ENCODE measurements at places on chromosomes 16 and 17. TPM values are rescaled to one million over a fixed set of nuclear protein-coding genes. Genes with fewer than 3 reads are reported as not detected.

BRICD5 gene
- total RNA-seq, result 0.36 TPM

KRT40 gene
- total RNA-seq, result not detected

NUPR1 gene
- total RNA-seq, result 64.4 TPM

MAF gene
- 27.2 TPM for total RNA-seq

TBC1D3K gene
- total RNA-seq, result not detected

SLC16A6 gene
- total RNA-seq, result 14.4 TPM

PIK3R5 gene
- 0.88 TPM for total RNA-seq

CMTM4 gene
- 13.1 TPM for total RNA-seq

UTP4 gene
- 30.2 TPM for total RNA-seq

MEIOC gene
- not detected for total RNA-seq

COL1A1 gene
- total RNA-seq, result 42.7 TPM

DNA sequence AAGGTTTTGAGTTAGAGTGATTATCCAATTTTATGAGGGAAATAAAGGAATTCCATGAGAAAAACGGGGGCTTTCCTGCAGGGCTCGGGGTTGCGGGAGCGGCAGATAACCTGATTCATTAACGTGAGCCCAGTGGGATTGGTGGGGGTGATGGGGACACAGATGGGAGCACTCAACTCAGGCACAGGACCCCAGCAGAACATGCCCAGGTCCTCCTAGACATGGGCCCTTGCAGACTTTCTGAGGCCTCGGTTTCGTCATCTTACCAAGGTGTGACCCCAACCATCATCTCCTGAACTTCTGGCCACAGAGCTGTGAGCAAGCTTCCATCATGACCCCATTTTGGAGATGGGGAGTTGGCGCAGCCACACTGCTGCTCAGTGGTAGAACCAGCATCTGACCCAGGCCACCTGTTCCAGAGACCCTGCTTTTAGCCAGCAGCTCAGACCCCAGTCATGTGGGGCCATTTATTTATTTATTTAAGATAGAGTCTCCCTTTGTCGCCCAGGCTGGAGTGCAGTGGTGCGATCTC is 22.3 kb downstream of the CARHSP1 start:
- ATAC-seq, result no peak

- ATAC-seq, result peak; percentile 88
Measured at GRCh38 chr17:42632949-42633444, 23.5 kb downstream of the TUBG1 start.

DNA sequence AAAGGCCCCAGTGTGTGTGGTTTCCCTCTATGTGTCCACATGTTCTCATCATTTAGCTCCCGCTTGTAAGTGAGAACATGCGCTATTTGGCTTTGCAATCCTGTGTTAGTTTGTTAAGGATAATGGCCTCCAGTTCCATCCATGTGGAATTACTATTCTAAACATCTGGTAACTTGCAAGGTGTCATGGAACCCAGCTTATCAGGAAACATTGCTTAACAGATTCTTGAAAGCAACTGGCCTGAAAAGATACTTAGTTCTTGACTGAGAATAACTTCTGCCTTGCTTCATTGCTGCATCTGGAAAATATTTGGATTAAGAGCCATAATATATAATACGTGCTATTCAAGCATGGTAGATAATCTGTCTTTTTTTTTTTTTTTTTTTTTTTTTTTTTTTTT is 27.8 kb downstream of the PAFAH1B1 start:
- ATAC-seq, result no peak

DNA sequence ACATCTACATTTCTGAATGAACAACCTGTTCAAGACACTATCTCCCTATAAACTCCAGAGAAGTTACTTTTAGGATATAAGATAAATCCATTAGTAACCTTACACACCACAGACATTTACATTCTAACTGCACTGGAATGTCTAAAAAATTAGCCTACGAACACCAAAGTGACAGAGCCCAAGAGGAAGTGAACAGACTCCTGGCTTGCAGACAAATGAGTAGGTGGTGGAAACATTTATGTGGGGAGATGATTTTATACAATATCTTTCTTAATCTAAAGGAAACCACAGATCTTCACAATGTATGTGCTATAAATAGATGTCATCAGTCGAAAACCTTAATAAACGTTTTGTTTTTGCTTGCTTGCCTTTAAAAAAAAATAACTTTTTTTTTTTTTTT is 18.8 kb downstream of the ZNF652 start:
- no peak for ATAC-seq

- ATAC-seq, result no peak
Measured at GRCh38 chr17:59508999-59509625, 56.3 kb upstream of the DHX40 start.

- ATAC-seq, result peak; percentile 72
Measured at GRCh38 chr17:73091770-73092522, 542 bp downstream of the SLC39A11 start.

GRCh38 chr16:732936-733335 is 6.0 kb downstream of the HAGHL start:
- ATAC-seq, result no peak

DNA sequence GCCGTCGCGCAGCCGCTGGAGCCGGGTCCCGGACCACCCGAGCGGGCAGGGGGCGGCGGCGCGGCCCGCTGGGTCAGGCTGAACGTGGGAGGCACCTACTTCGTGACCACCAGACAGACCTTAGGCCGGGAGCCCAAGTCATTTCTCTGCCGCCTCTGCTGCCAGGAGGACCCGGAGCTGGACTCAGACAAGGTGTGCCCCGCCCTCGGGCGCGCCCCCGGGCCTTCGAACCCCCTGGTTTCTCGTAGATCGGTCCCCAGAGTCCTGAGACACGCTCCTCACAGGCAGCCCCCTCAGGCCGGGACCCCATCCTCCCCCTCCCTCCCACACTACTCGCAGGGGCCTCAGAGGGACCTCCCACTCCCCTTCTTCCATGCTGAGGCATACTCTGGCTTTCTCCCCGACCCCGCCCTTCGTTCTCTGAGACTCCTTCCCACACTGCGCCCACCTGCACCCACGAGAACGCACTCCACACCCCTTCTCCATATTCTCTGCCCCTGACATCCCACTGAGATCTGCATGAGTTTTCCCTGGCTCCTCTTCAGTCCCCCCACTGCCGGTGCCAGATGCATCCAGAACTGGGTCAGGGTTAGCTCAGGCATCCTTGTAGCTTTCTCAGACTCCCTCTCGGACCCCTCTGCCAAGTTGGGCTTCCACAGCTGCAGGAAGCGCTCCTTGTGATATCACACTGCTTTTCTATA is 523 bp downstream of the KCTD2 start:
- ATAC-seq, result peak; percentile 3

DNA sequence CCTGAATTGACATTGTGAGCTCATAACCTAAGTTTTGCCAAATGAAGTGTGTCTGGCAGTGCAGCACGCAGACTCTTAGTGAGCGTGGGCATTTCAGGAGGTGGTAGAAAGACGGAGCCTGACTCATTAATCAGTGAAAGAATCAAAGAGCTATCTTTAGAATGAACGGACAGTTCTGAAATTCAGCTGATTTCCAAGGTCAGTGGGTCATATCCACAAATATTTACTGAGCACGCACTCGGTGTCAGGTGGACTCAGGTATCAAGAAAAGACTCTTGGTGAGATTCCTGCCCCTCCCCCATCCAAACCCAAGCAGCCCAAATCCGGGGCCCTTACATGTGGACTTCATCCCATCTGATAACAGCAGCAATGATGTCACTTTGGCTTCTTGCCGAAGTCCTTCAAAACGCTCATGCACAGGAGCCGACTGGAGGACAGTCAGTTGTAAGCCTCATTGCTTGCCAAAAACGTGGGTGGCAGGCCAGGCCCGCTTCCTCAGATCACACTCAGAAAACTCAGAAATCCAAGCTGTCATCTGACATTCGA is 185.8 kb downstream of the HS3ST3A1 start:
- ATAC-seq, result no peak

DNA sequence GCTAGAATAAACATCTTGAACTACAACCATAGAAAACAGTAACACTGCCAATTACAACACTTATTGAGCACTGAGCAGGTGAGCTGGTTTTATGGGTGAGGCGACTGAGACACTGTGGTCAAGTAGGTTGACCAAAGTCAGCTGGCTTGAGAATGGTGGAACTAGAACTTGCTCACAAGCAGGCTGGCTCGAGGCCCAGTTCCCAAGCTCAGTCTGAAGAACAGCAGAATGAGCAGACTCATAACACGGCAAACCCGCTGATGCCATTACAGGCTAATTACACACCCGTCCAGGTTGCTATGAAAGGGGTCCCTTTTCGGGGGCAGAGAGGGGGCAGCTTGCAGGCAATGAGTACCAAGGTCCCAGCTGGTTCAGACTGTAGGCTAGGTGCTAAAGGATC is 6.5 kb downstream of the ZZEF1 start:
- ATAC-seq, result no peak

- no peak for ATAC-seq
Measured at GRCh38 chr16:86566601-86566965, at the start of gene FOXC2. Gene FOXC2 (plus strand): TSS chr16:86566829. CDS start chr16:86567336, 507 bp downstream.

- ATAC-seq, result peak; percentile 6
Measured at GRCh38 chr16:2776500-2777139, 460 bp downstream of the ELOB start.

- ATAC-seq, result no peak
Measured at GRCh38 chr16:72657791-72658190, 390.1 kb downstream of the ZFHX3 start.

DNA sequence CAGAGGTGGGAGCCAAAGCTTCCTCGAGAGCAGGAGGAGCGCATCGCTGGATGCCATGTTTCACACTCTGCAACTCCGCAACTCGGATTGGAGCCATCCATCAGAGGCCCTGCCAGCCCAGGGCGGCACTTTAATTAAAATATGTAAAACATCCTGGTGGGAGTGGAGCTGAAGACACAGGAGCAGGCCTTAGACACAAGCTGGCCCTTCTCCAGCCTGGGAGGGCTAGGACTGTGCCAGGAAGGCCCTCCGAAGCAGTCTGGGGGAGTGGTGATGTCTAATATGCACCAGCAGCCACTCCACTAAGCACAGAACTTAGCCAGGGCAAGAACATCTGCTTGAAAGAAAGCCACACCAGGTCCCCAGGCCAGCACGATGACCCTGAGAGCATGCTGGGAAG is 5.8 kb upstream of the CCDC182 start:
- no peak for ATAC-seq

DNA sequence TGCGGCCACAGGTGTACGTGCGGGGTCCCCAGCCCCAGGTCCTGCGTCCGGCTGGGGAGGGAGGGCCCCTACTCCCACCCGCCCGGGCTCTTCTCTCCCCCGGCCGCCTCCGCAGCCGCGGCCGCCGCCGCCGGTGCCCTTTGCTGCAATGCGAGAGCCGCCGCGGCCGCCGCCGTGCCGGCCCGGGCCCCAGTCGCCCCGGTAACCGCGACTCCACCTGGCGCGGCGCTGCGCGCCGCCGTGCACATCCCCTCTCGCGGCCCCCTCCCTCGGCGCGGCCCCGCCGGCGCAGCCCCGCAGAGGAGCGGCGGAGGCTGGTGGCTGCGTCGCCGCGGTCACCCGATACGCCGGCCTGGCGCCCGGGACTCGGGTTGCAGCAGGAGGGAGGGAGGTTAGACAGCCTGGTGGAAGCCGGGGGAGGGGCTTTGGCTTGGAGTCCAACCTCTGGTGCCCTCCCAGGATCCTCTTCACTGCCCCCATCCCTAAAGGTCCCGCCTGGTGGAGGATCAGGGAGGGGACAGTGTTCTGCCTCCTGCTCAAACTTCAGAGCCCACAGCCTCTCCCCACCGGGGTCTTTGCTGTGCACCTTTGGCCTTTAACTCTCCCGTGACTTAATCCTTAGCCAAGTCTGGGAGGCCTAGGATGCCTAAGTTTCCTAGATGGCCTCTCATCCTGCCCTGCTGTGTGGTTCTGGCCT is 32.9 kb downstream of the SRCIN1 start:
- no peak for ATAC-seq

- ATAC-seq, result no peak
Measured at GRCh38 chr16:14366447-14366846, 263.6 kb downstream of the PARN start.

GRCh38 chr17:79874329-79874981 is 35.2 kb upstream of the CBX4 start:
- peak; percentile 50 for ATAC-seq

GRCh38 chr17:68812876-68813584 is 142.2 kb downstream of the ABCA8 start:
- ATAC-seq, result no peak
